ENCODE measurements at places on chromosomes 3 and 15. TPM values are rescaled to one million over a fixed set of nuclear protein-coding genes. Genes with fewer than 3 reads are reported as not detected.

The COL6A5 gene
- not detected for total RNA-seq

The TMC3 gene
- total RNA-seq: not detected

The NUDT16 gene
- 7.3 TPM for total RNA-seq

The CPLX3 gene
- not detected for total RNA-seq

The METTL6 gene
- total RNA-seq: 21.6 TPM

All from M059J (cell line).